ENCODE measurements at places on chromosomes 3 and 15. TPM values are rescaled to one million over a fixed set of nuclear protein-coding genes. Genes with fewer than 3 reads are reported as not detected.

CLCN2 gene
- 3.5 TPM for total RNA-seq

RHCG gene
- total RNA-seq, result 0.12 TPM

KLHL40 gene
- total RNA-seq, result not detected

ZNF860 gene
- 0.38 TPM for total RNA-seq

LRIG1 gene
- total RNA-seq, result 37.1 TPM

SUCNR1 gene
- 2.2 TPM for total RNA-seq
